H1 (cell line): ENCODE measurements at places on chromosomes 5 and 9. TPM values are rescaled to one million over a fixed set of nuclear protein-coding genes. Genes with fewer than 3 reads are reported as not detected.

GRCh38 chr9:7097040-7097715, 339.4 kb downstream of the KDM4C start:
- DNase-seq, result no peak

DNA sequence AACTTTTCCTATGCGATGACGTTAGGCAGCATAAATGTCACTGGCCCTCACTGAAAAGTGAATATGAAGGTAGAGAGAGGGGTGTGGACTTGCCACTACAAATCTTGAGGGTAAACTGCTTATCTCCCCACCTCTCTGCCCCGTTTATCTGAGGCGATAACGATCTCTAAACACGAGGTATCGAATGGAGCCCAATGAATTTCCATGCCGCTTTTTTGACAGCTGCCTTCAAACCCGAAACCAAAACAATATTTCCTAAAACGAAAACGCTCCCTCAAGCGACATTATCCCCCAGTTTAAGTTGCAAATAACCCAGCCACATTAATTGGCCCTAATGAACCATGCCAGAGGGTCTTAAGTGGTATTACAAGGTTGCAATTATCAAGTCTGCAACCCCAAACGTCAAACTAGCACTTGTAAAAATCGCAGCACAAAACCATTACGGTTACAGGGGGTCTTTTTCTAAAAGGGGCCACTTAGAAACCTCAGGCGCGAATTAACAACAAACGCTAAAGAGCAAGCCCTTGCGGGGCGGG, 1.4 kb downstream of the NR3C1 start:
- DNase-seq, result no peak

DNA sequence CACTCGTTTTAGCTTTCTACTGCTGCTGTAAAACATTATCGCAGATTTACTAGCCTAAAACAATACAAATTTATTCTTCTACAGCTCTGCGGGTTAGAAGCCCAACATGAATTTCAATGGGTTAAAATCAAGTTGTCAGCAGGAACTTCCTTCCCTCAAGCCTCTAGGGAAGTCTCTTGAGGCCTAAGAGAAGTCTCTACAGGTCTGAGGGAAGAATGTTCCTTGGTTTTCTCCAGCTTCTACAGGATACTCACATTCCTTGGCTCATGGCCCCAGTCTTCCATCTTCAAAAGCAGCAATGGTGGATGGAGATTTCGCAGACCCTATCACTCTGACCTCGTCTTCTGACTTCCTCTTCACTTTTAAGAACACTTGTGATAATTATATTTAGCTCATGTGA, 21.6 kb upstream of the SSBP2 start:
- DNase-seq, result no peak

GRCh38 chr9:77000330-77000729, 19.1 kb upstream of the FOXB2 start:
- DNase-seq, result peak; percentile 42

GRCh38 chr5:31479706-31480105, 52.2 kb downstream of the DROSHA start:
- DNase-seq, result no peak

DNA sequence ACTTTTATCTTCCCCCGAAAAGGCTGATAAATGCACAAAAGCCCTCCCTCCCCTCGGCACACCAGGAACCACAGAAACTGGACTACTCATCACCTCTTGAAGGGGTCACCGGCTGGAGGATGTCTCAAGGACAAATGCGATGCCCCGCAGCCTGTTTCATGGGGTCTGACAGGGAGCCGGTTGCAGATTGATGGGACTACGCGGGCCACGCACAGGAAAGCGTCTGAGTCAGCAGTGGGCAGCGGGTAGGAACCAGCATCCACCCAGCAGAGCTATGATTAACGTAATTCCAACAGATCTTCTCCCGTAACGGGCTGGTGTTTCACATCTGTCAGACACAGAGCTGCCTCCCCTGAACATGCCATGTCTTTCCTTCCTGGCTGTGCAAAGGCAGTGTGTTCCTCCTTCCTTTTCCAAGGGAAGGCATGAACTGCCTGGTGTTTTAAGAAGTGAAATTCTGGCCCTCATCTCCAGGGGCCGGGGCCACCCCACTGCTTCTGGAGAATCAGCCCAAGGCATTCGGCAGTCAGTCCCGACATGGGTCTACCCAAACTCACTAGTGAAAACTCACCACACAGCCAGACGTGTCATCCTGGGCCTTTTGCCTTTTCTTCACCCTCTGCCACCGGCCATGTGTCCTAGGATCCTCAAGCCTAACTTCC, 144.4 kb upstream of the PHYKPL start:
- DNase-seq, result no peak

GRCh38 chr5:157390133-157390532, 69.9 kb upstream of the NIPAL4 start:
- DNase-seq, result no peak

GRCh38 chr9:113274474-113275156, 757 bp downstream of the CDC26 start:
- no peak for DNase-seq

DNA sequence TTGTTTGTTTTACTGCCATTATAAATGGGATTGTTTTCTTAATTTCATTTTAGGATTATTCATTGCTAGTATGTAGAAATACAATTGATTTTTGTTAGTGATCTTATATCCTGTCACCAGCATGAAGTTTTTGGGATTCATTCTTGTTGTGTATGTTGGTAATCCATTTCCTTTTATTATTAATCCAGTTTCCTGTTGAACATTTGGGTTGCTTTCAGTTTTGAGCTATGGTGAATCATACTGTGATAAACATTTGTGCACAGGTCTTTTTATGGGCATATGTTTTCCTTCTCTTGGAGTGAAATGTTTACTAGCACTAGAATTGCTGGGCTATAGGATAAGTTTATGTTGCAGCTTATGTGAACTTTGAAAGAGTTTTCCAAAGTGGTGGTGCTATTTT, 69.6 kb downstream of the MAN2A1 start:
- no peak for DNase-seq

- DNase-seq, result no peak
These were observed 132.2 kb downstream of the ZNF354C start for GRCh38 chr5:179192185-179192890.

- no peak for DNase-seq
These were observed 91.1 kb upstream of the TBCA start for GRCh38 chr5:77867194-77867691.

DNA sequence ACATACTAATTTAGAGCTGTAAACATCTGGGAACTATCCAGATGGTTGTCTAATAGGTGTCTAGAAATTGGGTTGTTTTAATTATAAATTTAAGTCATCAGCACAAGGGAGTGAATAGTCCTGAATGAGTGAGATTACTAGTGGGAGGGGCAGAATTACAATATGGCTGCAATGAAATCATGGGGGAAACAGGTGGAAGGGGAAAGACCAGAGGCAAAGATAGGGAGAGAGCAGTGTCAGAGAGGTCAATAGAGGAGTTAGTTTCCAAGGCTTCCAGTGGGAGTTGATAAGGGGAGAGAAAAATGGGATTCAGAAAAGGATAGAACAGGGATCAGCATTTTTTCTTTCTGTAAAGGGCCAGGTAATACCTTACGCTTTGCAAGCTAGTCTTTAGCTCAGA, 8.9 kb downstream of the AK6 start:
- DNase-seq, result no peak

GRCh38 chr9:35357116-35357515, 132.8 kb upstream of the RUSC2 start:
- DNase-seq, result no peak

- DNase-seq, result no peak
These were observed 8.8 kb downstream of the BTF3 start for GRCh38 chr5:73507062-73507461.

DNA sequence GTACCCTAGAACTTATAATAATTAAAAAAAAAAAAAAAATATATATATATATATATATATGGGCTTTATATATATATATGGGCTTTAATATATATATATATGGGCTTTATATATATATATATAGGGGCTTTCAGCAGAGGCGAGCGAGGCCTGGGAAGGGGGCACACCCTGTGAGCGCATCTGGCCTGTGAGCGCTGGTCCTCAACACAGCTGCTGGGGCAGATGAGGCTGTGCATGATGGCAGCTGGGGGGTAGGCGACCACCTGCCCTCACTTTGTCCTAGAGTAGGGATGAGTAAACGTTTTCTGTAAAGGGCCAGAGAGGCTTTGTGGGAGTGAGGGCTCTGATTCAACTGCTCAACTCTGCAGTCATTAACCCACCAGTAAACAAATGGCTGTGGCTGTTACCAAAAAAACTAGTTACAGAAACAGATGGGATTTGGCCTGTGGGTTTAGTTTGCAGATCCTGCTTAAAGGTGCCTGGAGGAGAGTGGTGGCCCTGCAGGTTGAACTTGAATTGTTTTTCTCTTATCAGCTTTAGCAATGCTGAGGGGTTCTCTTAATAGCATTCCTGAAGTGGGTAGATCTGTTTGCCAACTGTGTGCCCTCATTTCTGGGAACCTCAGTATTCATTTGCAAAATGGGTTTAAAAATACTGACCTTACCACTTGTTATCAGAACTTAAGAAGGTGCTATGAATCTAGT, 88.1 kb upstream of the EPB41L4B start:
- no peak for DNase-seq

DNA sequence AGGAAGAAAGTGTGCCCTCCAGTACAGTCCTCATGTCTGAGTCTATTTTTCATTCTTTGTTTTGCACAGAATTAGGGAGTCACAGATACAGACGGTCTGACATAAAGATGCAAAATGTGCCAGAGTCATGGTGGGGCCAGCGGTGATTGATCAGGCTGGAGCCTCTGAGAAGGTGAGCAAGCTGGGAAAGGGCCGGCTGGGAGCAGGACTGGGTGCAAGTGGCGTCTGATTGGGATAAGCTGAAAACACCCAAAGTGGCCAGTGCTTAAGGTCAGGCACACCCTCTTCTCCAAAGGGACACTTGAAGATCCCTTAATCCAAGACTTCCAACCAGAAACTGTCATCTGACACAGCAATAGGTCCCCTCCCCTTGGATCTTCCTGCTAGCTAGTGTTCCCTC, 32.6 kb downstream of the FSTL4 start:
- DNase-seq, result no peak

- DNase-seq, result no peak
These were observed 36.0 kb downstream of the DENND1A start for GRCh38 chr9:123893831-123894460.

DNA sequence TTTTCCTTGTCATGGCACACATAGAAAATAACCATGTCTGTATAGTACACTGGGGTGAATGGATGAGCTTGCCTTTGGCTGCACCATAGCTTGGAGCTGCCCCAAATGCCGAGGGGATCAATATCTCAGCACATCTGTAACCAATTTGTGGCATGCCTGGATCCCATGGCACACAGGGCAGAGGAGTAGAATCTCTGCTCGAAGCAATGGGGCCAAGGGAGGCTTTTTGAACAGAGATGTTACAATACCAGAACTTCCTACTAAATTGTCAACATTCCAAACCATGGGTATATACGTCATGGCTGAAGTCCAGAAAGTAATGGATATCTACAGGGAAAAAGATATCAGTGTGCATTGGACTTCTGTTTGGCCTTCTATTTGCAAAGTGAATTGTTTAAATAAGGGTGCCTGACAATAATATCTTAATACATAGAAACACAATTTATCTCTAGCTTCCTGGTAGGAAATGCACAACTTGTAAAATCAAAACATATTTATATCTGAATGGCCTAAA, 39.0 kb downstream of the ESM1 start:
- no peak for DNase-seq

GRCh38 chr5:57166276-57166675, 7.6 kb upstream of the GPBP1 start:
- DNase-seq, result no peak

DNA sequence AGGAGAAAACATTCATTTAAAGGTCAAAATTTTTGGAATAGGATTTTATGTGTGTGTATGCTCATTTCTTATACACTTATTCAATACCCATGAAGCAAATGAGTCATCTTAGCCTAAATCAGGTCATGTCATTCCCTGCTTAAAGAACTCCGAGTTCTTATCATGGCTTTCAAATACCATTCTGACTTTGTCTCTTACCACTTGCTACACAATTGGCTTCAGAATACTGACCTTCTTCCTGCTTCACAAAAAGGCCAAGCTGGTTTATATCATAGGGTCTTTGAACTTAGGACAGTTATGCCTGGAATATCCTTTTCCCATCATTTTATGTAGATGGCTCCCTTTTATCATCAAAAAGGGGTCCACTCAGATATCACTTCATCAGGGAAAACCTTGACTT, 652.2 kb upstream of the WWC1 start:
- no peak for DNase-seq

GRCh38 chr9:121568343-121569265, 69.0 kb upstream of the GGTA1 start:
- DNase-seq, result no peak

- no peak for DNase-seq
These were observed 614.1 kb downstream of the EBF1 start for GRCh38 chr5:158485604-158486081.

DNA sequence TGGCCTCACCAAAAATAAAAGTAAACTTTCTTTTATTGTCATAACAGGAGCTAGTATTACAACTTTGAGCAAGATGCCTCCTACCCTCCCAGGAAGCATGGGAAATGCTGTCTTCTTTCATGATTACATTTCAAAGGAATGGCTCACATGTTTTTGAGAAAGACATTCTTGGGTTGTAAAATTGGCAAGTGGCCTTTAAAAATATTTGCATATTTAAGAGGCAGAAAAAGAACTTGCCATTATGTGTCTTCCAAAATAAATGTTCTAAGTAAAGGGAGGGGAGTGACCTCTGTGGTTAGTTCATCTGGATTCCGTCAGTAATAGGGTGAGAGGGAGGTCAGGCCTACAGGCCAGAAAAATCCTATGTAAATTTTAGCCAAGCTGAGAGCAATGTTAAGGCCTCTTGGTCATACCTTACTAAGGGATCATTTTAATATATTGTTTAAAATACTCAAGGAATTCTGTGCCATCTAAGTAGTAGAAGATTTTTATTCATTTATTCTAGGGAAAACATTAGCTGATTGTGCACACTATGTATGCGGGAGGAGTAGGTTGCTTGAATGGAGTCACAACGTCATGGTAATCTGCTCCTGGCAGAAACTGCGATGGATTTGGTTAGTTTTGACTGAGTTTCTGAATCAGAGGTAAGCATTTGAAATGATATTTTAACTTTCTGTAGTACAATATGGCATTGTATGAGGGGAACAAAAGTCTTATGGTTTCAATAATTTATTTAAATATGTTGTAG, 1485.7 kb upstream of the CDH9 start:
- DNase-seq, result no peak

DNA sequence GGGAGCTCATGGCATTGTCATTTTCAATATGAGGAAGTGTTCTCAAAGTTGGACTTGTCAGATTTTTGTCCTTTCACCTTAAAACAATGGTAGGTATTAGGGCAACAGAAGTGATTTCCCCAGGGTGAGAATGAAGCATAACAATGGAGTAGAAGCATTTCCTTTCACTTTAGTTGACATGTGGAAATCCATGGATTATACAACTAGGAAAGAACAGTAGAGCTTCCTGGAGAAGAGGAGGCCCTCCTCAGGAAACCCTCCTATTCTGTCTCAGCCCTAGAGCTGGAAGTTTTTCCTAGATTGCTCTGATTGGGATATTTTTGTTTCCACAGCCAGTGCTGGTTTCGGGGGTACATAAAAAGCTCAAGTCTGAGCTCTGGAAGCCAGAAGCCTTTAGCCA, 13.8 kb upstream of the REEP2 start:
- DNase-seq, result no peak

Gene ARID3C
- total RNA-seq, result not detected in 2 replicates

Gene CPLANE1
- total RNA-seq, result 6.4 and 8.8 TPM in 2 replicates

Gene LURAP1L
- total RNA-seq, result 1.2 and 1.6 TPM in 2 replicates

Gene FOXI1
- total RNA-seq, result not detected in 2 replicates

Gene NR6A1
- total RNA-seq, result 232 and 237 TPM in 2 replicates

Gene SAXO1
- total RNA-seq, result 0.20 TPM in 1 of 2 replicates, not detected in the other

Gene LCN15
- total RNA-seq, result 0.47 and 0.61 TPM in 2 replicates

Gene RNF183
- not detected in 2 replicates for total RNA-seq
